Left colon (tissue), 2 donors: ENCODE measurements at places on chromosomes 3 and 15.
A peak's percentile ranks its signal among the peaks of the same experiment; 100 is the strongest.

GRCh38 chr3:123286308-123287023, 84.7 kb downstream of the SEC22A start:
- DNase-seq: peak; percentile 37

DNA sequence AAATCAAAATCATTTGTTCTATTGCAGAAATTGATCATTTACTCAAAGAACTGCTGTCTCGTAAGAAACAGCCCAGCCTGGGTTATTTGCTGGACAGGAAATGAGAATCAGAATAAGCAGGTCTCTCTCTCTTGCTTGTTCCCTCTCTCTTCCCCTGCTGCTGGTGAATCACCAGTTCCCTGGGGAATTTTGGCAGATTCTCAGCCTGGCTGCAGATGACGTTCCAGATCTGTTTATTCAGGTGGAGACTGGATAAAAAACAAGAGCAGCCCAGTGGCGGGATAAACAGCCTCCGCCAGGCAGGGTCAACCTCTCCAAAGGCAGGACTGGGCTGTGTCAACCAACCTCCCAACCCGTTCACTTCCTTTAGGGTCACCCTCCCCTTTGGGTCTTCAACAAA, 72.1 kb downstream of the LRIG1 start:
- peak; percentile 78 for DNase-seq

- peak; percentile 21 for DNase-seq
Measured at GRCh38 chr3:66581256-66581655, 80.4 kb upstream of the LRIG1 start.

- no peak for DNase-seq
Measured at GRCh38 chr15:70083418-70083817, 14.3 kb downstream of the TLE3 start.

GRCh38 chr3:117798221-117798620, 1088.6 kb downstream of the TUSC7 start:
- DNase-seq: no peak
